ENCODE measurements at places on chromosomes 5 and 9. TPM values are rescaled to one million over a fixed set of nuclear protein-coding genes. Genes with fewer than 3 reads are reported as not detected.
A peak's percentile ranks its signal among the peaks of the same experiment; 100 is the strongest.

- no peak for DNase-seq
Measured at GRCh38 chr9:99475401-99476065, 253.5 kb downstream of the SEC61B start.

DNA sequence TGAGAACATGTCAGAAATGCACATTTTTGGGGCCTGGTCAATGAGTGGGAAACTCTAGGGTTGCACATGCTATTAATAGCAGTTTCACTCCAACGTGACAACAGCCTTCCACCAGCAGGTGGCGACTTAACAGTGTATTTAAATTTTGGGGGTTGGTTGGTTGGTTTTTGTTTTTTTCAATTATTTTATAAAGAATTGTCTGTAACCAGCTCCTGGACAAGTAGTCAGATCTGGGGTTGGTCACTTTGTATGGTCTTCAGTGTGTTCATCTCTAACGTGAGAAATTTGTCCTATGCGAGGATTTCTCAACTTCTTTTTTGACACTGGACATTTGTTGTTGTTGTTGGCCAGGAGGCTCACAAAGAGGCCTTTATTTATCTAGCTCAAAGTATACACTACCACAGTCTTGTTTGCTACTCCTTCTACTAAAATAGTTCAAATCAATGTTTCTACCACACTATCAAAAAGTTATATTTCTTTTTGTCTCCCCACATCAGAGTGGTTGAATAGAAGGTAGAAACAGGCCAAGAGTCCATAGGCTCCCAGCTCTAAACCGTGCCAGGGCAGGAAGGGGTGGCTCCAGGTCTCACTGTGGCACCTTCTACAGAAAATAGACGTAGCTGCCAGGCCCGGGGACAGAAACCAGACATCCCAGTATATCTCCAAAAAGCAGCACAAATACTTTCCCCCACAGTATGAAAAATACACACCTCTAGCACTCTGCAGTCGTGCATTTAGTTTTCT, 110.4 kb downstream of the TRPM6 start:
- no peak for DNase-seq

GRCh38 chr5:129906177-129906887, 2.1 kb downstream of the CHSY3 start:
- no peak for DNase-seq

GRCh38 chr5:80864706-80865435, 95.3 kb upstream of the RASGRF2 start:
- DNase-seq = no peak

GRCh38 chr9:96493757-96494156, 43.8 kb downstream of the HABP4 start:
- no peak for DNase-seq

GRCh38 chr9:2066312-2067273, 51.4 kb downstream of the SMARCA2 start:
- DNase-seq = no peak

DNA sequence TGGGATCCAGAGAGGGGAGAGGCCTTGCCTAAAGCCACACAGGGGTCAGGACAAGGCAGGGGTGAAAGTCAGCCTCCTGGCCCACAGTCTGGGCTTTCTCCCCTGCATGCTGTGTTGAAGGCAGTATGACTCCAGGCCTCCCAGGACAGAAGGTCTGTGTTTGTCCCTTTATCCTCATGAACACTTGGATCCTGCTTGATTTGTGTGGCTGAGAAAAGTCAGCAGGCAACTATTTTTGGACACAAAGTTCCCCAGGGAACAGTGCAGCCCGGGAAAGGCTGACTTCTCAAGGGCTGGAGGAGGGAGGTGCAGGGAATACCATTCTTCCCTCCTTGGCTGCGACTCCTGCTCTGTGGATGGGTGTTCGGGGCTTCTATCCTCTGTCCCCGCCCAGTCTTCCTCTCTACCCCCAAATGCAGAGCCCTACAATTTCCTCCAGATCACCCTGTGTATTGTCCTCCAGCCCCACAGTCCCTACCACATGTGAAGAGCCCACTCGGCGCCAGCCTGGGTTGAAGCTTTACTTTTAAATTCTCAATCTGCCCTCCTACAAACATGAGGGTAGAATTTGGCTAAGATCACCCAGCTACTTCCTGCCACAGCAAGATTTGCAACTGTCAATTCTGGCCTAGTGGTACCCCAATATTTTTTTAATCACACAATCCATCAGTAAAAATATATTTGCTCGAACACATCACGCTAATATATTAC, 4.1 kb downstream of the AKNA start:
- DNase-seq = no peak

- DNase-seq = no peak
Measured at GRCh38 chr5:88889189-88890069, 6.4 kb upstream of the MEF2C start.

DNA sequence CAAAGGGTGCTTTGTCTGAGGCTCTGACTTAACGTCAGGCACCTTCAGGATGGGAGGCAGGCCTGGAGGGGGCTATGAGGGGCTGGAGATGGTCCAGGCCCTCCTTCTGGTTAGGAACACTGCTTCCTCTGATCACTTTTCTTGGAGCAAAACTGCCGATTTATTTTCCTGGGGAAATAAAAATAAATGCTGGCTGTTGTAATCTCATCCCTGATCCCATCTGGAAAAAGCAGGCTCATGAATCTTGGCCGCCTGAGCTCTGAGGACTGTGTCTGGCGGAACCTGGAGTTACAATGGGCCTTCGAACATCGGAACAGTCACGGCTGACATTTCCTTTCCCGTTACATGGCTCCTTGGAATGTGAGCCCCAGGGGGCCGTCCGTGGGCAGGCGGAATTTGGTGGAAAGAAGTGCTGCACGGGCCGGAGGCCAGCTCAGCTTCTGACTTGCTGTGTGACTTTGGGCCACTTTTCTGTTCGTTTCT, 157.8 kb downstream of the RGS3 start:
- DNase-seq = no peak

DNA sequence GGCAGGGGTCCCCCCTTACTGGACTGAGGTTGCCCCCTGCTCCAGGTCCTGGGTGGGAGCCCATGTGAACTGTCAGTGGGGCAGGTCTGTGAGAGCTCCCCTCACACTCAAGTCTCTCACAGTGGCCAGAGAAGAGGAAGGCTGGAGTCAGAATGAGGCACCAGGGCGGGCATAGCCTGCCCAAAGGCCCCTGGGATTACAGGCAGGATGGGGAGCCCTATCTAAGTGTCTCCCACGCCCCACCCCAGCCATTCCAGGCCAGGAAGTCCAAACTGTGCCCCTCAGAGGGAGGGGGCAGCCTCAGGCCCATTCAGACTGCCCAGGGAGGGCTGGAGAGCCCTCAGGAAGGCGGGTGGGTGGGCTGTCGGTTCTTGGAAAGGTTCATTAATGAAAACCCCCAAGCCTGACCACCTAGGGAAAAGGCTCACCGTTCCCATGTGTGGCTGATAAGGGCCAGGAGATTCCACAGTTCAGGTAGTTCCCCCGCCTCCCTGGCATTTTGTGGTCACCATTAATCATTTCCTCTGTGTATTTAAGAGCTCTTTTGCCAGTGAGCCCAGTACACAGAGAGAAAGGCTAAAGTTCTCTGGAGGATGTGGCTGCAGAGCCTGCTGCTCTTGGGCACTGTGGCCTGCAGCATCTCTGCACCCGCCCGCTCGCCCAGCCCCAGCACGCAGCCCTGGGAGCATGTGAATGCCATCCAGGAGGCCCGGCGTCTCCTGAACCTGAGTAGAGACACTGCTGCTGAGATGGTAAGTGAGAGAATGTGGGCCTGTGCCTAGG, at the start of gene CSF2:
Gene CSF2, plus strand, starts transcription at position 559 of the 783 bp plus-strand sequence. Its CDS starts 35 bp downstream, at position 594.
- DNase-seq = no peak

DNA sequence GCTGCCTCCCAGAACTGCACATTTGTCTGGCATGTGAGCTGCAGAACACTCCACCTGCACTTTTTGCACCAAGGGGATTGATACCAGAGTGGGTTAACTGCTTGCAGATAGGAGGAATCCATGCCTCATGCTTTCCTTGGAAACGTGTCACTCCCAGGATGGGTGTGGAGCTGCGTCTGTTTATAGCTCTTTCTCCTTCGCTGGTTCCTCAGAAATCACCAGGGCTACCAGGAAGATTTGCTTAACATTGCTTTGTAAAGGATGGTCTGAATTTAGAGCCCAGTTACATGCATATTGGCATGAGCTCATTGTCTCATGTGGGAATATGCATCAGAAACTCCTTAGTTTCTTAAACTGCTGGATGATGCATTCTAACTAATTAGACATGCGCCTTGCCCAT, 234.6 kb downstream of the GADD45G start:
- peak; percentile 79 for DNase-seq

DNA sequence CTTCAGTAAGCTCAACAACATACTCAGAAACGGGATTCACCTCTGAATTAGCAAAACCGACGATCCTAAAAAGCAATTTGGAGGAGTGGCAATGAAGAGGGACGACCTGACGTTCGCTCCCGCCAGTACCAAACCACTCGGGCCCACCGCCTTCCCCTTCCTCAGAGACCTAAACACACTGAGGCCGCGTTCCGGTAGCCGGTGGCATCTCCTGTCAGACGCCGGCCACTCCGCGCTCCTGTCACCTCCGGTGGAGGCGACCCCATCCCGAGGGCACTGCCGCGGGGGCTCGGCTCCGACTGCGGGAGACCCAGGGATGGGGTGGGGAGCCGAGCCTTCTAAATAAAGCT, 617 bp downstream of the PPP6C start:
- DNase-seq = no peak

GRCh38 chr9:69645488-69645887, 26.7 kb downstream of the APBA1 start:
- no peak for DNase-seq

DNA sequence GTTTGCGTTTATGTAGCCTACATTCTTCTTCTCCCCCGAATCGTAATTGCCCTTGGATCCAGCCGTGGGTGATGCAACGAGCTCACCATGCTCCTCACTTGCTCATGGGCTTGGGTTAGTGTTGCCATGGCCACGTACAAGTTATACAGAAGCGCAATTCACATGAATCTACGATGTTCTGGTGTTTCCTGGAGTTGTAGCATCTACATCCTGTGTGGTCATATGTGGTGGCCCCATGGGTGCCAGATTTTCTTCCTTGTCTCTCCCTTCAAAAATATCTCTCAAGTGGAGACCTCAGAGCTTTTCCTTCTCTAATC, 115.3 kb downstream of the TLE4 start:
- DNase-seq = peak; percentile 82

GRCh38 chr5:72510610-72511181, 3.5 kb upstream of the ZNF366 start:
- peak; percentile 89 for DNase-seq

GRCh38 chr9:117485176-117485575, 70.3 kb upstream of the ASTN2 start:
- DNase-seq = no peak

DNA sequence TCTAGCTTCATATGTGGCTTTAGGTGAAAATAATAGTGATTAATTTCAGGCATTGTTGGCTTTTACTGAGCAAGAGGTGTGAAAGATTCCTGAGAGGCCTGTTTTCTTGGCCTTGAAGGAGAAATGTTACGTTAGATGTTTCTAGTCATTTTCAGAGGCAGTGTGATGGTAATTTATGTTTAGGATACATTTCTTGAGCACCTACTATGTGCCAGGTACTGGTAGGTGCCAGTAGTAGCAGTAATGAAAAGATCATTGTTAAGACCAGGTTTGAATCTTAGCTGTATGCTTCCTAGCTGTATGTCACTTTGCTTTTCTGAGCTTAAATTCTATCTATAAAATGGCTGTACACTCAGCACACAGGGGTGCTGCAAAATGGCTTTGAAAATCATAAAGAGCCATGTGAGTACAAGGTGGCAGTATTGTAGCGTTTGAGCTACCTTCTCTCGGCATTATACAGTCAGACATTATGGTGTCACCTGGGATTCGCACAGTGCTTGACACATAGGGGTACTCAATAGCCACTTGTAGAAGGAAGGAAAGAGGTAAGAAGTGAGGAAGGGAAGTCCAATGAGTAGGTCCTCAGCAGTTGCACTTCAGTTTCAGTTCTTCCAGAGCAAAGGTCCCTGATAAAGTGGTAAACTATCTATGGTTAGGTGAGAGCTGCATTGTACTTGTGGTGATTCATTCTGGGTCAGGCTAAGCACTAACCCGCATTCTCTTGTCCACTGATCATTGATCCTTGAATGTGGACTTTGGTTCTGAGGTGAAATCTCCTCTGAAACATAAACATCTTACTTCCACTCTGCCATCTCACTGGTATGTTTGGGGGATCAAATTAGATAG, 166.5 kb upstream of the NR3C1 start:
- DNase-seq = no peak

- peak; percentile 95 for DNase-seq
Measured at GRCh38 chr9:136847826-136848392, 1.3 kb upstream of the PHPT1 start.

Gene PTGDS
- 25.7 TPM for total RNA-seq

Gene NR3C1
- total RNA-seq = 90.1 TPM

Gene IL3
- total RNA-seq = not detected

Gene MACROH2A1
- total RNA-seq = 146 TPM

Gene VLDLR
- total RNA-seq = 15.5 TPM

Gene DPYSL3
- total RNA-seq = 449 TPM

Gene FAXDC2
- total RNA-seq = 32.1 TPM

Gene GPX3
- 1,165 TPM for total RNA-seq

Gene WDR38
- total RNA-seq = not detected

Gene FOXD4L4
- not detected for total RNA-seq

All from esophagus muscularis mucosa (tissue), 4 donors.